ENCODE measurements at places on chromosomes 2 and 18.

DNA sequence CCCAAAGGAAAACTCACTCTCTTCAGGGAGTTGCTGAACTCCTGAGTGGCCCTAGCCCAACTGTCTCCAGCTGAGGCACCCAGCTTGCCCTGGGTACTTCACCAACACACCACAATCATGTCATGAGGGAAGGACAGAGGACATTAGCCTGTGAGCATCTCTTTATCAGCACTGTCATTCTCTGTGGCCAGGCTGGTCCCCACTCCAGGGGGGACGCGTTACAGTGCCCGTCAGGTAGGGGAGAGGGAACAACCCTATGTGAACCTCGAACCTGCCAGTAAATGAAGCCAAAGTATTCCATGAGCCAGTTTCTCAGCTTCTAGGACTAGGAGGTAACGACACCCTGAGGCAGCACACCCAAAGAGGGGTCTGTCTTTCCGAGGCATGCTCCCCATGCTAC, 94.9 kb upstream of the MGAT4A start:
- DNase-seq = no peak

- DNase-seq = no peak
Observed at GRCh38 chr2:195961873-195962272, 106.8 kb downstream of the DNAH7 start.

- DNase-seq = no peak
Observed at GRCh38 chr18:47680488-47680887, 250.0 kb downstream of the SMAD2 start.

DNA sequence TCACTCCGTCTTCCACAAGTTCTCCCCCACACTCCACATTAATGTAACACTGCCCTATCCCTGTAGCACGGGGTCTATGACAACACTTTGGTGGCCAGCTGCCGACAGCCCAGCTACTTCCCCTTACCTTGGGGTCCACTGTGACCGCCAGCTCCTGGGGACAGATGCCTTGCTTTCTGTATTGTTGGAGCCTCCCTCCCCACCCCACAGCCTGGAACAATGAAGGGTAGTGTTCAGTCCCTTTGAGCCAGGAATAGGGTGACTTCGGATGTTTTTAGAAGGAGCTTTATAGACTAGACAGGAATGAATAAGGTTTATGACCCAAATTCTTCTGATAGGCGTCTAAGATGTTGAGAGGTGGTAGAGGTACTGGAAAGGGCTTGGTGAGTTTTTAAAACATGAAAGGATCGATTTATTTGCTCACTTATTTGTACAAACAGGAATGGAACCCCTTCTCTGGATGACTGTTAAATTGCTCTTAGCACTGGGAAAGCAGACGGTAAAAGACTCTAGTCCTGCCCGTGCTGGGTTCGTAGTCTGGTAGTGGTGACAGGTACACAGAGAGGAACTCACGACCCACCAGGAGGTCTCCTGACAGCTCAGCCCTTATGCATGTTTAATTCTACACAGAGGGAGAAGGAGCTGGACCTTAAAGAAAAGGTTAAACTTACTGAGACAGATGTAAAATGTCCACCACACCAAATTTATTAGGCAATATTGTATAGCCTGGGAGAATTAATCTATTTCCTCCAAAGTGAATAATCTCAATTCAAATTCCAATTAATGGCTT, 90.9 kb downstream of the MYCN start:
- DNase-seq = no peak

Measured in activated T-cell treated with anti-CD3 and anti-CD28 coated beads for 4 hours (primary cell).